NCI-H226 (cell line): ENCODE measurements at places on chromosomes 3 and 15.

DNA sequence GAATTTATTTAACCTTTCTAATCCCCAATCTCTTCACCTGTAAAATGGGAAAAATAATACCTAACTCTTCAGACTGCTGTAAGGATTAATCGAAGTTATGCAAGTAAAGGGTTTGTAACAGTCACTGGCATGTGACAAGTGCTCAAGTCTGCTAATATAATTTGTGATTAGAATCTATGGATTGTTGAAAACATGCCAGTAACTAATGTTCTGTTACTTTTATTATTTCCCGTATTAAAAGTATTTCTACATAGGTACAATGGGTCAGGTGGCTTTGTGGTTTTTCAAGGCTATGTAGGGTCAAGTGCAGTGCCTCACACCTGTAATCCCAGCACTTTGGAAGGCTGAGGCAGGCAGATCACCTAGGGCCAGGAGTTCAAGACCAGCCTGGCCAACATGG lies 29.4 kb downstream of the ULK4 start:
- no peak for DNase-seq

DNA sequence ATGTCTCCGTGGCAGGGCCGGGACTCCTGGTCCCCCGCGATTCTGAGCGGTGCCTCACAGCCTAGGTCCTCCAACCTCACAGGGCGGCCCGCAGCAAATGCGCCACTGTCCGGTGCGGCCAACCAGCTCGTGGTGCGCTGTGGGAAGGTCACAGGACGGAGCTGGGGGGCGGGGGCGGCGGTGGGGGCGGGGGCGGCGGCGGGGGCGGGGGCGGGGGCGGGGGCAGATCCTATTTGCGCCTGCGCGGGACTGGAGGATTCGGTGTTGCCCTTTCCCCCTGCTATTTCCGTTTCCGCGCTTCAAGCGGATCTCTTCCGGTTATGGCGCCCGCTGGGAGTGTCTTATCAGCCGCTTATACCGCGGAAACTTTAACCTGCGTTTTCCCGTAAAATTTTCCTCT lies 106.7 kb upstream of the SNRPN start:
- no peak for DNase-seq

DNA sequence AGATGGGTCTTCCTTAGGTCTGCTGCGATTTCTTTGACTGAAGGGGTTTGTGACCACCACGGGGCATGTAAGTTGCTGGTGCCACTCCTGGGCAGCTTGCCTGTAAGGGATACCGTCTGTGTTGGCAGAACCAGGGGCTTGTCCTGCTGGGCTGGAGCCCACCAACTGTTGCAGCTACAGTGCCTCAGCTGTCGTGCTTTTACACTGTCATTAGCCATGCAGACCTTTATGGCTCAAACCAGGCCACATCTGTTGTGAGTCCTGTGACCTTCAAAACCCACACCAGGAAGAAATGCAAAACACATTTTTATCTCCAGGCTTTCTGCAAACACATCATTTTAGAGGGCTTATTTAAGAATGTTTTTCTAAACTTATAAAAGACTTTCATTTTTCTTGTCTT lies 168.7 kb downstream of the PTPRG start:
- no peak for DNase-seq

DNA sequence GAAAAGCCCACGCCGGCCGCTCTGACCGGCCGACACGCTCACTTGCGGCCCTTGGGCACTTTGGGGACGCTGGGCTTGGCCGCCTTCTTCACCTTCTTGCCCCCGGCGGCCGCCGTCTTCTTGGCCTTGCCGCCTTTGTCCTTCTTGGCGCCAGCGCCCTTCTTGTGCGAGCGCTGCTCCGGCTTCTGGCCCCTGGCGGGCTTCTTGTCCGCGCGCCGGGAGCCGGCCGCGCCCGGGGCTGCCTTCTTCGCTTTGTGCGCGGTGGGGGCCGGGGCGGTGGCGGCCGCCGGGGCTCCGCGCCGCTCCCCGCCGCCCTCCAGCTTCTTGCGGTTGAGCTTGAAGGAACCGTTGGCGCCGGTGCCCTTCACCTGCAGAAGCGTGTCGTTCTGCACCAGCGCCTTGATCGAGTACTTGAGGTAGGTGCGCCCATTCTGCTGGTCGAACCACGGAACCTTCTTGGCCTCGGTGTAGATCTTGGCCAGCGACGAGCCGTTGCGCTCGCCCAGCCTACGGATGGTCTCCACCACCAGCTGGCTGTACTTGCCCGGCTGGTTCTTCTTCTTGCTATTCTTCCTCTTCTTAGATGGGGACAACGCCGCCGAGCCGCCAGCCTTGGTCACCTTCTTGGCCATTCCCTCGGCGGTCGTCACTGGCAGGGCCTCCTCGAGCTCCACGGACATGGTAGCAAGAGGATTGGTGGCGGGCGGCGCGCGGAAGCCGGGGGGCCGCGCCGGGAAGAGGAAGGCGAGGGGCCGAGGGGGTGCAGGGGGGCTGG lies 36.7 kb downstream of the HMCES start:
- DNase-seq, result no peak

GRCh38 chr3:86180696-86181095 lies 810.3 kb downstream of the VGLL3 start:
- DNase-seq, result peak; percentile 2

- no peak for DNase-seq
These were observed 3.6 kb upstream of the EEFSEC start for GRCh38 chr3:128149650-128150049.

GRCh38 chr3:48934333-48934991 lies 15.8 kb downstream of the ARIH2 start:
- DNase-seq, result no peak

GRCh38 chr3:185807445-185808068 lies 17.3 kb downstream of the IGF2BP2 start:
- DNase-seq, result peak; percentile 90

GRCh38 chr3:48507256-48508061 lies 3.5 kb upstream of the SHISA5 start:
- peak; percentile 74 for DNase-seq

GRCh38 chr3:58071480-58071971 lies 63.3 kb downstream of the FLNB start:
- DNase-seq, result no peak

- no peak for DNase-seq
These were observed 61.9 kb downstream of the ANO10 start for GRCh38 chr3:43559961-43560360.

DNA sequence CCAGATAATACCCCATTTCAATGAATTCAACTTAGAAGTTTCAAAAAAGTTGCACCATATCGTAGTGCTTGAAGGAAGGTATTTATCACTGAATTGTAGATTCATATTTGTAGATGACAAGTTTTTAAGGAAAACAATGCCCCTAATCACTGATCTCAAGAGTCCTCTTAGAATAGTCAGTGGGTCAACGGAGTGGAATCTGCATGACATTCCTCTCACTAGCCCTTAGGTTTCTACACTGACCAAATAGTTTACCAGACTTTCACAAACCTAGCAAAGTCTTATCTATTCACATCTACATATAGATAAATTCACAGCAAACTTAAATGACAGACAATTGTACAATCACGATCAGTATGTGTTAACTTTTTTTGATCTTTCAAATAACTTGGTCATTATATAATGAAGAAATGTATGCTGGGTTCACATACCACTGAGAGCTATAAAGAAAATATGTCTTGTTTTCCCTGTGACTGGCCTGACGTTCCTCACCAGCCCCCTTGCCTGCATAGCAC lies 35.7 kb upstream of the PHLDB2 start:
- no peak for DNase-seq

DNA sequence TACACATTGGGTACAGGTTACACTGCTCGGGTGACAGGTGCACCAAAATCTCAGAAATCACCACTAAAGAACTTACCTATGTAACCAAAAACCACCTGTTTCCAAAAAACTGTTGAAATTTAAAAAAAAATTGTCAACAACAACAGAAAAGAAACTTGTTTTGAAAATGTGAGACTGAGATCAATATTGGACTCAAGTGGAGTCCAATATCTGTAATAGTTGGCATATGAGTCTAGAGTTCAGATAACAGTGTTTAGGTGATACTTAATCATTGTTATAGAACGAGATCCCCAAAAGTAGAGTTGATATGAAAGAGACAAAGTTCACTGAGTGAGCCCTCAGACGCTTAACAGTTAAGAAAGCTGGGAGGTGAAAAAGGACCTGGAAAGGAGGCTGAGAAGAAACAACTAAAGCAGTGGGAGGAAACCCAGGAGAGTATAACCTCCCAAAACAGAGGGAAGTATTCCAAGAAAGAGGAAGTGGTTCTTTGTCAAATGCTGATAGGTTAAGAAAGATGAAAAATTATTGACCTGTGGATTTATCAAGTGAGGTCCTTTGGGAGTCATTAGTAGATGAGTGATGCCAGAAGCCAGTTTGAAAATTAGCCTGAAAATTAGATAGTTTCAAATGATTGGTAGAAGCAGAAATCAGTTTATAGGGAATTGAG lies 388.6 kb upstream of the DPH6 start:
- no peak for DNase-seq

- DNase-seq, result no peak
These were observed 79.0 kb upstream of the MLF1 start for GRCh38 chr3:158491968-158492367.

DNA sequence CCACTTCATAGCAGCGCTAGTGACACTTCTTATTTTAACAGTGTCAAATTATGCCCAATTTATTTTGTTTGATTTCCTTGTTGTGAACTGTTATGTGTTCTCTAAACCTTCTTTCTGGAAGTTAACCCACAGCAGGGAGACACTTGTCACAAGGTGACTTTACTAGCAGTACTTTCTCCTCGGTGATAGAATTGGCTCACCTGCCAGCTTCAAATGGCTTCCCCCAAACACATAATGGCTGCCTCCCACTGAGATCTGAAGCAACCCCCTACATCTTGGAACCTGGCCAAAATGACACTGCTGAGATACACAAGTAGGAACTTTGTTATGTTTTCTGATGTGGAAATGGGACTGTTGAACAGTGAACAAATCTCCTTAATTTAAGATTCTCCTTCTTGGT lies 238.8 kb upstream of the DPH6 start:
- no peak for DNase-seq

- DNase-seq, result no peak
These were observed 9.3 kb downstream of the PSTPIP1 start for GRCh38 chr15:77004189-77004588.

- DNase-seq, result no peak
These were observed 905.8 kb downstream of the IGSF11 start for GRCh38 chr3:118128886-118129285.

DNA sequence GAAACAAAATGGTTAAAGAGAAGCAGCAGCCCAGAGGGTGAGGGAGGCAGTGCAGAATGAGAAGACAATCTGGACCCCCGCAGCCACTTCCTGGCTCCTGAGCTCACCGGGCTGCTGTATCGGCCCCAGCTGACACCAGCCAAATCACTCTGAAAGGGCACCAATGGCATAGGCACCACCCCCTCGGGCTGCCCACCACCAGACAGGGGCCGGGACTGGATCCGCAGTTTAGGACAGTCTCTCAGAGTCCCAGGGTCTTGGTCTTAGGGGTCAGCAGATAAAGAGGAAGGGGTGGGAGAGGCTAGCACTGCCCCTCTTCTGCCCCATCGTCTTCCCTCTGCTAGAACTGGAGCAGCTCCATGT lies 17.9 kb upstream of the EHD4 start:
- no peak for DNase-seq

DNA sequence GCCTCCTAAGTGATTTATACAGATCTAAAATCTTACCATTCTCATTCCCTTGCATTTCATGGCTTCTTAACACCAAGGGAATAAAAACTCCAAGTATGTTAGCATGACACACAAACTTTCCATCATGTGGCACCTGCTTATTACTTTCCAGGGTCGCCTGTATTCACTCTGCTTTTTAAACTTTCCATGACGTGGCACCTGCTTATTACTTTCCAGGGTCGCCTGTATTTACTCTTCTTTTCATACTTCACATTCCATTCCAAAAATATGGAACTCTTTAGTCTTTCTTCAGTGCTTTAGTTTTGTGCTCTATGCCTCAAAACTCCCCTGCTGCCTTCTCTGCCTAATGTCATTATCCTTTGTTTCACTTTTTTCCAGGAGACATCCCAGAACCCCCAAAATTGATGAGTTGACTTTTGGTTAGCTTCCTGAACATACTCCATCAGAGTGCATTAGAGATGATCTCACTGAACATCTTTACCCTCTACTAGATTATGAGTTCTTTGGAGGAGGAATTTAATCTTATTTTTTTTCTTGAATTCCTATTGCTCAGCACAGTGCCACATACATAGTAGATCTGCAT lies 47.0 kb downstream of the CALML4 start:
- no peak for DNase-seq

GRCh38 chr3:45226206-45226915 lies at the start of gene TMEM158:
TSS of gene TMEM158 (minus strand) at chr3:45226287. CDS start at chr3:45226027, 260 bp downstream.
- DNase-seq, result peak; percentile 55

GRCh38 chr3:20072422-20072821 lies 32.2 kb downstream of the KAT2B start:
- DNase-seq, result no peak

DNA sequence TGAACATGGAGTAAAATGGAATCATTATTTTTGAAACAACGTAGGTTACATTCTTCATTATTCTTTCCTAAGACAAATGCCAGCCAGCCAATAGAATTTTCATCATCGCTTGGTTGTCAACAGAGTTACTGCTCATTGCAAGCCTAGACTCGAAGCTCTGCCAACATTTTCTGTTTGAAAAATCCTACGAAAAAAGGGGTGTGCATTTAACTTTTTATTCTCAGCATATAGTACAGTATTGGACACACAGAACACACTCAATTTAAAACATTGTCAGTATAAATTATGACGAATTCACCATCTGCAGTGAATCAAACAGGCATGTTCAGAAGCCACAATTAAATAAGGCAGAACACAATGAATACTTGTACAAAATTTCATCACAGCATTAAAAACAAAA lies 232.1 kb downstream of the NR1D2 start:
- no peak for DNase-seq

GRCh38 chr15:48031466-48031865 lies 89.3 kb upstream of the SLC24A5 start:
- no peak for DNase-seq

DNA sequence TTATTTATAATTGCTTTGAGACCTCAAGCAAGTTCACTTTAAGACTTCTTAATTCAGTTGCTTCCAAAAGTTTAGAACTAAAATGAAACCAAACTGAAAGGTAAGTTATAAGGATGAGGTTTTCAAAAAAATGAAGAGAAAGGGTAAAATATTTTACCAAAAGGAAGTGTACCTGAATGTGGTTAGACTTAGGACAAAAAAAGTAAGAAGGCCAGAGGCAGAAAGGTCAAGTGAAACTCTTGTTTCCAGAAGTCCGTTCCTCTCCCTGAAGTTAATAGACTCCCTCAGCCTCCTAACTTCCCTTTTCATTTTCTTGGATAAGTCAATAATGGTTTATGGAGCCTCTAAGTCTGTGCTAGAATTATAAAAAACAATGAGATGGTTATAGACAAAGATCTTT lies 16.6 kb downstream of the BTLA start:
- DNase-seq, result no peak

GRCh38 chr15:81886591-81886990 lies 159.2 kb downstream of the MEX3B start:
- peak; percentile 90 for DNase-seq

DNA sequence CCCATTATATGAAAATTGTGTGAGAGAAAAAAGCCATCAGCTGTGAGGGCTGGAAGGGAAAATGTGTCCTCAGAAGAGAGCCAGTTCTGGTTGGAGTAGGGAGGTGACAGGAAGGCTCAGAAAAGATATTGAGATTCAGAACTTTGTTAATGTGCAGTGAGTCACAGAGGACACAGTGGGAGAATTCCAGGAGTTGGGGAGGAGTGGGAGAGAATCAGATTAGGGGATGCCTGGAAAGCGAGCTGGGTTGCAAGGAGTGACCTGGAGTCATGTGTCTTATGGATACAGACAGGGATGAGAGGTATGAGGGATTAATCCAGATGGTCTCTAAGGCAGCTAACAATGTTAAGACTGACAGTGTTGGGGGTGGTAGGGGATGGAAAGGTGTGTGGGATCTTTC lies 67.5 kb downstream of the CHST2 start:
- DNase-seq, result no peak

GRCh38 chr3:161054860-161055604 lies 50.1 kb downstream of the B3GALNT1 start:
- no peak for DNase-seq
